H1 (cell line): ENCODE measurements at places on chromosomes 1 and 21.

DNA sequence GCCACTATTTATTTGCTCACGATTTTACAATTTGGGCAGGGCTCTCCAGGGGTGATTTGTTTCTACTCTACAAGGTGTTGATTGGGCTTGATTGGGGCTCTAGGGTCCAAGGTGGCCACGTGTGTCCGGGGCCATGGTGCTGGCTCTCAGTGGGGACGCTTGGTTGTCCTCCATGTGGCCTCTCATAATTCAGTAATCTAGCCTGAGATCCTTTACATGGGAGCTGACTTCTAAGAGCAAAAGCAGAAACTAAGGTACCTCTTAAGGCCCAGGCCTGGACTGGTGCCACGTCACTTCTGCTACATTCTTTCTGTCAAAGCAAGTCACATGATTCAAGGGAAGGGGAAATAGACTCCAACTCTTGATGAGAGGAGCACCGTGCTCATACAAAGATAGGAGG is 8.1 kb upstream of the PSRC1 start:
- no peaks in the 10 kb centered on the region for H3K27me3 ChIP-seq
- H3K27ac ChIP-seq = no peak overlapping the region
- H3K4me1 ChIP-seq = no peaks in the 10 kb centered on the region
- no peaks in the 10 kb centered on the region for H3K36me3 ChIP-seq
- DNase-seq = no peak

- H3K27ac ChIP-seq = peak overlapping the region; percentile 19; the same call in 1 of the 2 replicates
- H3K27me3 ChIP-seq = no peaks in the 10 kb centered on the region
- no peaks in the 10 kb centered on the region for H3K36me3 ChIP-seq
- H3K4me3 ChIP-seq = peak overlapping the region; percentile 8; the same call in 1 of the 2 replicates
These were observed 23.9 kb downstream of the ACOT11 start for GRCh38 chr1:54571803-54572541.

DNA sequence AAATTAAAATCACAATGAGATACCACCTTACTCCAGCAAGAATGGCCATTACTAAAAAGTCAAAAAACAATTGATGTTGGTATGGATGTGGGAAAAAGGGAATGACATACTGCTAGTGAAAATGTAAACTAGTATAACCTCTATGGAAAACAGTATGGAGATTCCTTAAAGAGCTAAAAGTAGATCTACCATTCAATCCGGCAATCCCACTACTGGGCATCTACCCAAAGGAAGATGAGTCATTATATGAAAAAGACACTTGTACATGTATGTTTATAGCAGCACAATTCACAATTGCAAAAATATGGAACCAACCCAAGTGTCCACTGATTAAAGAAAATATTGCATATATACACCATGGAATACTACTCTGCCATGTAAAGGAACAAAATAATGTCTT is 37.2 kb downstream of the SUSD4 start:
- no peak for DNase-seq
- H3K36me3 ChIP-seq = no peaks in the 10 kb centered on the region
- no peaks in the 10 kb centered on the region for H3K4me1 ChIP-seq
- H3K27ac ChIP-seq = no peak overlapping the region
- H3K27me3 ChIP-seq = no peaks in the 10 kb centered on the region

DNA sequence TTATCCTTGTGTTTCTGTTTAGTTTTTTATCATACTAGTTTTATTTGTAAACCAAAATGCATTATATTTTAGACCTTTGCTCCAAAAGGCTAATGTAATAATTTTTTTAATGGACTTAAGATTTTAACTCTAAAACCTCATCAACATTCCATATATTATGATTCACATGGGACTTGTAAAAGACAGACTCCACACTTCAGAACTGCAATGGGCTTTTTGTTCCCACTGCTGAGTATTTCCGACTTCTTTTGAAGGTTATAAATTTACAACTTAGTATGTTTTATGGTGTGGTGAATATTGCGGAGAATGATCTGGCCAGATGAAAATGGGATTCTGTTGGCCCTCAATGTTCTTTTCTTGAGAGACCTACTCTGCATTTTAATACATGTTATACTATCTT is 678.5 kb downstream of the USP25 start:
- no peaks in the 10 kb centered on the region for H3K27me3 ChIP-seq
- DNase-seq = no peak
- H3K4me1 ChIP-seq = no peaks in the 10 kb centered on the region

DNA sequence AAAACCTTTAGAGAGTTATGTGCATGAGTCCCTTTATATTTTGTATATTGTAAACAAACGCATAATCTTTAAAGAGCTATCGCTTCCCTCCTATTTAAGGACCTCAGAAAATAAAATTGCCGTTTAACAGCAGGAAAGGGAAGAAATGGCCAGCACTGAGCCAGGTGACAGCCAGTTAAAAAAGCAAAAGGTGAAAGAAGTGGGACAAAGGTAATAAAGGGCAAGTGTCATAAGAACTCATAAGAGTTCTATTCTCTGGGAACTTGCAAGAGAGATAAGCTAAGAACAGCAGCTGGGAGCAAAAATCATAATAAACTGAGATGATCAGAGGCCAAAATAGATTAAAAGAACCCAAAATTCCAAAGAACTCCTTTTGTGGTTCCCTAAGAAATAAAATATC is 520.9 kb upstream of the PKN2 start:
- no peaks in the 10 kb centered on the region for H3K36me3 ChIP-seq
- no peak overlapping the region for H3K27ac ChIP-seq
- no peaks in the 10 kb centered on the region for H3K4me1 ChIP-seq
- H3K4me3 ChIP-seq = no peak overlapping the region
- no peaks in the 10 kb centered on the region for H3K27me3 ChIP-seq

- no peaks in the 10 kb centered on the region for H3K4me1 ChIP-seq
- H3K36me3 ChIP-seq = no peaks in the 10 kb centered on the region
- no peak for DNase-seq
- H3K27me3 ChIP-seq = no peaks in the 10 kb centered on the region
- H3K27ac ChIP-seq = no peak overlapping the region
These were observed 124.0 kb downstream of the NGF start for GRCh38 chr1:115214098-115214497.
